ENCODE measurements at places on chromosomes 1 and 21. TPM values are rescaled to one million over a fixed set of nuclear protein-coding genes. Genes with fewer than 3 reads are reported as not detected.

Gene HSPA13
- total RNA-seq = 24.9 TPM

Gene INSRR
- not detected for total RNA-seq

Gene OR2M3
- total RNA-seq = not detected

DNA sequence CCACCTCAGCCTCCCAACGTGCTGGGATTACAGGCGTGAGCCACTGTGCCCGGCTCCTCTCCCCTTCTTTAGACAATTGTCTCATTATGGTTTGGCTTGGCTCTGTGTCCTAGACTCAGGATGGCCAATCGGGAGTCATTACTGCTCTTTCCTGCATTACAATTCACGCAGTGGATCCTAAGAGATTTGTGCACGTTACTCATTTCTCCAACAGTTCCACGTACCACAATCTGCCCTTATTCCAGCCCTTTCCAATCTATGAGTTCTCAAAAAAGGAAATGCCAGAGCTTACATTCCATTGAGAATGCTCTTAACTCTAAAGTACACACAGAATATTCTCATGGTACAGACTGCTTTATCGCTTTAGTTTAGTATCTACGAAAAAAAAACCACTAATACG, 357.0 kb downstream of the GPATCH2 start:
- no peak for DNase-seq

DNA sequence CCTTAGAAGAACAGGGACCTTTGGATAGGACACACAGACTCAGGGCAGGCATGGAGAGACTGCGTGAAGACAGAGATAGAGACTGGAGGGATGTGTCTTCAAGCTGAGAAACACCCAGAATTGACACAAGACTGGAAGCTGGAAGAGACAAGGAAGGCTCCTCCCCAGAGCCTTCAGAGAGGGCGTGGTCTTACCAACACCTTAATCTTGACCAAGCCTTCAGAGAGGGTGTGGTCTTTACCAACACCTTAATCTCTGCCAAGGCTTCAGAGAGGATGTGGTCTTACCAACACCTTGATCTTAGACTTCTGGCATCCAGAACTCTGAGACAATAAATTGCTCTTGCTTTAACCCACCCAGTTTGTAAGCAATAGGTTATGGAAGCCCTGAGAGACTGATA, 481.4 kb upstream of the VAMP3 start:
- DNase-seq = no peak

- DNase-seq = no peak
These were observed 92.8 kb downstream of the INTS7 start for GRCh38 chr1:211942583-211942982.

DNA sequence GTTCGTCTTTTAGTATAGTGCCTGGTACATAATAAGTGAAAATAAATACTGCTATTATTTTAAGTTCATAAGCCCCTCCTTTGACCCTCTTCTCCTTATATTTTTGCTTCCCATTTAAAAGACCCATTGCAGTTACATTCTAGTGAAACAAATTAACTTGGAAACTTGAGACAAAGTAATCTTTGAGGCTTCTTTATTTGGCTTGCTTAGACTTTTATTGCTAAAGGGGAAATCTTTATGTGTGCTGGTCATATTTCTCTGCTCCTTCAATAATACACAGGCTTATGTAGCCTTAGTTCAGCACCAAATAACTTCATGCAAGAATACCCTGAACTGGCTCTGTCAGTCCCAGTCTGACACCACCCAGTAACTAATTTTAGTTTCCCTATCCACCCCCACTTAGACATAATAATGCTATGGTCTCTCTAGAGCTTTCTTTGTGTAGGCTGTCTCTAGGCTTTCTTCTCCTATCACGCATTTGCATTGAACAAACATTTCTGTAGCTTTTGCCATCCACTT, 257.8 kb downstream of the OMA1 start:
- no peak for DNase-seq

DNA sequence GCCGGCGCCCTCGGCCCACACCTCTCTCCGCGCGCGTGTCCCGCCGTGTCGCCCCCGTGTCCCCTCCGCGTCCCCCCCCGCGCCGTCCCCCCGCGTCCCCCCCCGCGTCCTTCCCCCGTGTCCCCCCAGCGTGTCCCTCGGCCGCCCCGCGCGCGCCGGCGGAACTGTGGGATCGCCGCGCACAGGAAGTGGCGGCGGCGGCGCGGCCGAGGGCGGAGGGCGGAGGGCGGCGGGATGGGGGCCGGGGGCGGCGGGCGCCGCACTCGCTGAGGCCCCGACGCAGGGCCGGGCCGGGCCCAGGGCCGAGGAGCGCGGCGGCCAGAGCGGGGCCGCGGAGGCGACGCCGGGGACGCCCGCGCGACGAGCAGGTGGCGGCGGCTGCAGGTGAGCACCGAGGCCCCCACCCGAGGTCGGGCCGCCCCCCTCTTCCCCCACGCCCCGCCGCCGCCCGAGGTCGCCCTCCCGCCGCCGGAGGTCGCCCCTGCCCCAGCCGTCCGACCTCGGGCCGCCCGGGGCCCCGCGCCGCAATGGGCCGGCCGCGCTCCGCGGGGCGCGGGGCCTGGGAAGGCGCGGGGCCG, at the start of gene AGPAT3:
Gene AGPAT3 (plus strand): TSS at position 262 of the 578 bp plus-strand sequence. CDS start 94,459 bp downstream, outside the sequence.
- DNase-seq = no peak

GRCh38 chr1:31705080-31705866, 1.5 kb upstream of the COL16A1 start:
- DNase-seq = no peak

DNA sequence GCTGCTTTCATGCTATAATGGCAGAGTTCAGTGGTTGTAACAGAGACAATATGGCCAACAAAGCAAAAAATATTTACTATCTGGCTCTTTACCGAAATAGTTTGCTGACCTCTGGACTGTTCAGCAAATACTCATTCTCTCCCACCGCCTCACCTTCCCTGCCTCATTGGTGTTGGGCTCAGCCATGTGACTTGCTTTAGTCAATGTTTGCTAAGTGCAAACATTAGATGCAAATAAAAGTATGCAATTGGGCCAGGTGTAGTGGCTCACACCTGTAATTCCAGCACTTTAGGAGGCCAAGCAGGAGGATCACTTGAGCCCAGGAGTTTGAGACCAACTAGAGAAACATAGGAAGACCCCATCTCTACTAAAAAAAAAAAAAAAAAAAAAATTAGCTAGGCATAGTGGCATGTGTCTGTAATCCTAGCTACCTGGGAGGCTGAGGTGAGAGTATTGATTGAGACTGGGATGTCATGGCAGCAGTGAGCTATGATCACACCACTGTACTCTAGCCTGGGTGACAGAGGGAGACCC, 55.1 kb downstream of the RPL5 start:
- no peak for DNase-seq

- no peak for DNase-seq
These were observed 198.0 kb downstream of the GRIK3 start for GRCh38 chr1:36836196-36836883.

- no peak for DNase-seq
These were observed 49.1 kb downstream of the ADARB1 start for GRCh38 chr21:45123440-45123839.

DNA sequence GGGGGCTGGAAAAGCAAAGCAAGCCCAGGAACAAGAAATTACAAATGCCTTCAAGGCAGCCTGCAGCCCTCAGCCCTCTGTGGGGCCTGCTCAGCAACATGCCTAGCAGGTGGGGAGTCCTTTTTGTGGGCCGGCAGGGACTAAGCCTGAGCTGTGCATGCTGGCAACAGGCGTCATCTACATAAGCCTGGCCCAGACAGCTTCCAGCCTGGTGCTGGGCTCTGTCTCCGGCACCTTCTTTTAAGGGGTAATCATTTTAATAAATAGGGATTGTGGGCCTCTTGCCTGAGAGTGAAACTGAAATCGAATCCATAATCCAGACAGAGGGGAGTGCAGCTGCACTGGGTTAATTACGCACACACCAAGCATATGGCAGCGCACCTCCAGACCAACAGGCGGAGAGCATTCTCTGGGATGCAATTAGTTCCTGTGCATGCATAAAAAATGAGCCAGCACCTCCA, 96.6 kb downstream of the DDX20 start:
- no peak for DNase-seq

- no peak for DNase-seq
These were observed 28.9 kb downstream of the FAAP20 start for GRCh38 chr1:2165646-2166045.

- DNase-seq = no peak
These were observed 661 bp downstream of the GBP4 start for GRCh38 chr1:89198081-89198480.

DNA sequence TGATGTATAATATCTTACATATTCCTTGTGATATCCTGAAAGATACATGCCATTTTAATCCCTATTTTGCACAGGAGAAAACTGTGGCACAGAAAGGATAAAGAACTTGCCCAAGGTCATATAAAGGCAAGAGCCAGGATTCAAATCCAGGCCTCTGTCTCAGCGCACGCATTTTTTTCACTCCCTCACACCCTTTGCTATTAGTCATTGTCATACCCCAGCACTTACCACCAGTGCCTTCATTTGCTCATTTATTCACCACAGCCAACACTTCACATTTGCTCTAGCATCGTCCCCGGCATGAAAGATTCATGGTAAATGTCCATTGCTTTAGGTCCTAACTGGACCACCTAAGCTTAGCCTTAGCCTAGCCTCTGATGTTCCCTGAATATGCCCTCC, 14.2 kb downstream of the ALX3 start:
- no peak for DNase-seq
